ENCODE measurements at places on chromosomes 3 and 15.

- no peak for DNase-seq
These were observed 33.6 kb downstream of the INTS14 start for GRCh38 chr15:65577129-65577996.

DNA sequence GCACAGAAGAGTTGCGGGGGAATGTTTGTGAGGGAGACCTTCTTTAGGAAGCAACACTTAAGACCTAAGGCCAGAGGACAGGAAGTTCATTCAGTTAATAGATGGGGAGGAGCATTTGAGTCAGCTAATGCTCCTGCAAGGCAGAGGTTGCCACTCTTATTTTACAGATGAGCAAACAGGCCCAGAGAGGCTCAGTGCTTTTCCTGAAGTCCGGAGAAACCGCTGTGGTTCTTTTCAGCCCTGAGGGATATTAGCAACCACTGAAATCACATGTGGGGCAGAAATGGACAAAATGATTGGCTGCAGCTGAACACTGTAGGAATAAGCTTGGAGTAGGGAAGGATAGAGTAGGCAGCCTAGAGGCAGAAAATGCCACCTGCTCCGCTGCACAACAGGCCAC is 33.3 kb upstream of the RTP4 start:
- DNase-seq, result no peak

DNA sequence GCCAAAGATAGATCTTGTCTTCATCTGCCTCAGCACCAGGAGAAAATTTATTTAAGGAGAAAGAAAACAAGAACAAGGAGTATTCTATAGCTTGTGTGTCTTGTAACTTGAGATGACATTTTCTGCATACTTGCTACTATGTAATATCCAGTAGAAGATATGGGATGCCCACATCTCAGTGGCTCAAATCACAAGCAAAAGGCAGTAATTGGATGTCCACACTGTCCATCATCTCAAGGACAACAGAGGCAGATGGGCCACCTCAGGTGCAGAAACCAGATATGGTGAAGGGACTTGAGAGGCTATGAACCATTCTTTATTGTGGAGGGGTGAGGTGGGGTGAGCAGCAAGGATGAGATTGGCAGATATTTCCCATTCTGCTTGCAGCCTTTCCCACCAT is 309.0 kb downstream of the GBE1 start:
- DNase-seq, result no peak

DNA sequence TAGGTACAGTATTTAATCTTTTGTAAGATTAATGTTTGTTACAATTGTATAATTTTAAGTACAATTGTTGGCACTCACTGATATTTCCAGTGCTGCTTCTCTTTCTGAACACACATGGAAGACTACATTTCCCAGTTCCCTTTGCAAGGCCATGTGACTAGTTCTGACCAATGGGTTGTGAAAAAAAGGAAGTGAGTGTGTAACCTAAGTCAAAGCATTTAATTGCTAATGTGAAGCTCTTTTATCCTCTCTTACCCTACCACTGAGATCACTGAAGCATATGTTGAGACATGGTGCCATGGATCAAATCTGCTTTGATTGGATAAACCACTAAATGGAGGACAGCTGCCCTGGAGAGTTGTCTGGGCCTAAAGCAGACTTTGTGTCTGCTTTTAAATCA is 83.9 kb upstream of the PLXND1 start:
- DNase-seq, result peak; percentile 39

DNA sequence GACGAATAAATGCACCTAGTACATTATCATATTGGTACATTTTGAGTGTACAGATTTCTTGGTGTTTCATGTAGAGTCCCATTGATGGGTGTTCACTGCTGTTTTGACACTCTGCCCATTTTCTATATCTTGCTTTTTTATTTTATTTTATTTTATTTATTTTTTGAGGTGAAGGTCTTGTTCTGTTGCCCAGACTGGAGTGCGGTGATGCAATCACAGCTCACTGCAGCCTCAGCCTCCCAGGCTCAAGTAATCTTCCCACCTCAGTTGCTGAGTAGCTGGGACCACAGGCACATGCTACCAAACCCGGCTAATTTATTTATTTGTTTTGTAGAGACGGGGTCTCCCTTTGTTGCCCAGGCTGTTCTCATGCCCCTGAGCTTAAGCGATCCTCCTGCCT is 44.2 kb downstream of the DNAJC13 start:
- no peak for DNase-seq

DNA sequence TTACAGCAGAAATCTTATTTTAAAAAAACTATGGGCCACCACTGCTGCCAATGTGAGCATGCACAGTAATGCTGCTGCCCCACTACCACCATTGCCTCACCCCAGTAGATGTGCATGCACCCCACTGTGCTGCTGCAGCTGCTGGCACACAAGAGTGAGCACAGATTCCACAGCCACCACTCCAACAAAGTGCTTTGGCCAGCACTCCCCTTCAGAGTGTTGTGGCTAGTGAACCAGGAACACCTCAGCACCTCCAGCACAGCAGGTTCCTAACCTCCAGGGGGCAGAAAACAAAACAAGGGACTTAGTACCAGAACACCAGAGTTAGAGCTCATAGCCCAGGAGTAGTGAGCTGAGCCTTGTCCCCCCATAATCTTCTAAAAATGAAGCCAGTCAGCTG is 629.6 kb downstream of the PYDC2 start:
- DNase-seq, result no peak

GRCh38 chr3:52865994-52866393 is 31.2 kb upstream of the MUSTN1 start:
- DNase-seq, result no peak

GRCh38 chr15:91921843-91922198 is 68.3 kb downstream of the SLCO3A1 start:
- no peak for DNase-seq

DNA sequence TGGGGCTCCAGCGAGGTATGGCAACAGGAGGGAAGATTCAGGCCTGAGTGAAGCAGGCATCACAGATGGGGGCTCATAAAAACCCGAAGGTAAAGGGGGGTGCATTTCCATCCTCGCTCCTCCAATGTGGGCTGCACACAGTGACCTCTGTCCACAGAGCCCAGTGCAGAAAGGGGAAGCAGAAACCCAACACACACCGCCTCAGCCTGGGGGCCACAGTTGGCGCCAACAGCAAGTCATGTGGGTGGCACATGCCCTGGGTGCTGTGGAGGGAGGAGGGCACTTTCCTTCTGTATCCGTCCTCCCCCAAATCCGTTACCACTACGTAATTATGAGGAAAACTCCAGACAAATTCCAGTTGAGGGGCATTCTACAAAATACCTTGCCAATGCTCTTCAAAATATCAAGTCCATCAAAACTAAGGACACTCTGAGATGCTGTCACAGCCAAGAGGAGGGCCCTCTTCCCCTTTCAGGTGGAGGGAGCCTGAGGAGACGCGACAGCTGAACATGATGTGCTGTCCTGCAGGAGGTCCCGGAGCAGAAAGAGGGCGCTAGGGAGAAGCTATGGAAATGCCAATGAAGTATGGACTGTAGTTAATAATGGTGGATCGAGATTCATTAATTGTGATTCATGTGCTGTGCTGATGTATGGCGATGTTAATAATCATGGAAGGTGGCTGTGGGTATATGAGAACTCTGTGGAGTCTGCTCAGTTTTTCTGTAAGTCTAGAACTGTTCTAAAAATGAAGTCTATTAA is 16.4 kb downstream of the APBA2 start:
- no peak for DNase-seq

GRCh38 chr3:46666453-46666845 is 27.0 kb downstream of the ALS2CL start:
- DNase-seq, result no peak

GRCh38 chr3:157323360-157323759 is 113.3 kb upstream of the PTX3 start:
- no peak for DNase-seq

DNA sequence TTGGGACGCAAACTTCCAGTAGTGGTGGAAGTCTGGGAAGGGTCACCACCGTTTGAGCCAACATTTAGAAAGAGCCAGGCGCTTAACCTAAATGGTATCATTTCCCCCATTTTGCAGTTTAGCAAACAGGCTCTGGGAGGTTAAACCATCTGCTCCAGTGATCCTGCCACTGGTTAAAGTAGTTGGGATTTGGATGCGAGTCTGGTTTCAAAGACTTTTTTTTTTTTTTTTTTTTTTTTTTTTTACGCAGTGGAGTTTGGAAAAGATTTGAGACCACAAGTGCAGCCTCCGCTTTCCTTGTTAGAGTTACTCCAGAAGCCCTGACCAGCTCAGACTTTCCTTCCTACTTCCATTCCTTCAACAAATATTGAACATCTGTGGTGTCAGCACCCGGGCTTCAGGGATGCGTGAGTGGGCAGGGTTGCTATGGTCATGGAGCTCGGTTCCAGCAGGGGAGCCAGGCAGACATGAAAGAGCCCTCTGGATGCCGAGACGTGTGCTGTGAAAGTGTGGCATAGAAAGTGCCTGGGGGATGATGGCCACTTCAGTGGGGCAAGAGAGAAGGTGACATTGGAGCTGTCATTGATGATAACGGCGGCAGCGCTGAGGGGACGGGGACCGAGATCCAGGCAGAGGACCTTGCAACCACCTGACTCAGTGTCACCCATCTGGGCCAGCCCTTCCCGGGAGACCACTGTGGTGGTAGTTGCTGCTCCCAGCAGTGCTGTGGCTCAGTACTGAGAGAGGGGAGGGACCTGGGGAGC is 1.1 kb upstream of the RNU6-1 start:
- no peak for DNase-seq

DNA sequence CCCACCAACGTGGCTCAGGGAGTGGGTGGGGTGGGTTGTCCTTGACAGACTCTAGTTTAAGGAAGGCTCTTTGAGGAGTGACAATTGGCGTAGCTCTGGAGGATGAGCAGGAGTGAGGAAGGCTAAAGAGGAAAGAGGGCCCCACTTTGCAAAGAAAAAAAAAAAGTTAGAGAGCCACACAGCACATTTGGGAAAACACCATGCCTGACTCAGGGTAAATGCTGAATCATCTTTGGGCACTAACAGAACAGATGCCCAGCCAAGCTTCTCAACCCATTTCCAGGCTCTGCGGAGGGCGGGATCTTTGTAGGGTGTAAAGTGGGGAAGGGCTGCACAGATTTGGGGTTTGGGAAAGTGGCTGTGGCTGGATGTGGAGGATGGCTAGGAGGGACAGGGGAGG is 179.1 kb upstream of the RGMA start:
- no peak for DNase-seq

DNA sequence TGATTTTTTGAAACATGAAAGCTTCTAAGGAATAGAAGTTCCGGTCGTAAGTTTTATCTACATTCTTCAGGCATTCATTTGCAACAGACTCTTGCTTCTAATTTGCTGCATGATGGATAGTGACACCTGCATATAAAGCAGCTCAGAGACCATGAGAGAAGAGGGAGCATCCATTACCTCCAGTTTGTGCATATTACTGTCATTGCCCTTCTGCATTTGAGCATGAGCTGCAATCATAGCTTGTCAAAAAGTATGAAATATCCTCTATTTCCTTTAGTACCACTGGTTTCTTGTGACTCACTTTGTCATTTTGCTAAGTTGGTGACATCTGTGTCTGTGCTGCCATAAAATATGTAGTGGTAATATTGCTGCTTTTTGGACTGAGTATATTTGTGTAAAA is 160.1 kb upstream of the STAC start:
- DNase-seq, result no peak

DNA sequence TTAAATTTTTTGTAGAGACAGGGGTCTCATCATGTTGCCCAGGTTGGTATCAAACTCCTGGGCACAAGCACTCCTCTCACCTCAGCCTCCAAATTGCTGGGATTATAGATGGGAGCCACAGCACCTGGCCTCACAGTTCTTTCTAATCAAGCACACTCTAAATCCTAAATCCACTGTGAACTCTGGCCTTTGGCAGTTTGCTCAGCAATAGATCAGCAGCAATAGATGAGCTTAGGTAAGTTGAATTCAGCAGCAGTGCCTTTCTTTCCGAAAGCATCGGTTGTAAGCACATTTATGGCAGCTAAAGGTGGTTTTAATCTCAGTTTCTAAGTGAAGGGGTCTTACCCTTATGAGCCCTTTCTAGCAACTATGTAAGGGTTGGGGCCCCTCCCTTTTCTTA is 16.6 kb downstream of the PDHB start:
- no peak for DNase-seq

GRCh38 chr3:12489832-12490231 is 5.6 kb downstream of the TSEN2 start:
- DNase-seq, result no peak

GRCh38 chr3:151468284-151468917 is 7.5 kb upstream of the IGSF10 start:
- peak; percentile 36 for DNase-seq

DNA sequence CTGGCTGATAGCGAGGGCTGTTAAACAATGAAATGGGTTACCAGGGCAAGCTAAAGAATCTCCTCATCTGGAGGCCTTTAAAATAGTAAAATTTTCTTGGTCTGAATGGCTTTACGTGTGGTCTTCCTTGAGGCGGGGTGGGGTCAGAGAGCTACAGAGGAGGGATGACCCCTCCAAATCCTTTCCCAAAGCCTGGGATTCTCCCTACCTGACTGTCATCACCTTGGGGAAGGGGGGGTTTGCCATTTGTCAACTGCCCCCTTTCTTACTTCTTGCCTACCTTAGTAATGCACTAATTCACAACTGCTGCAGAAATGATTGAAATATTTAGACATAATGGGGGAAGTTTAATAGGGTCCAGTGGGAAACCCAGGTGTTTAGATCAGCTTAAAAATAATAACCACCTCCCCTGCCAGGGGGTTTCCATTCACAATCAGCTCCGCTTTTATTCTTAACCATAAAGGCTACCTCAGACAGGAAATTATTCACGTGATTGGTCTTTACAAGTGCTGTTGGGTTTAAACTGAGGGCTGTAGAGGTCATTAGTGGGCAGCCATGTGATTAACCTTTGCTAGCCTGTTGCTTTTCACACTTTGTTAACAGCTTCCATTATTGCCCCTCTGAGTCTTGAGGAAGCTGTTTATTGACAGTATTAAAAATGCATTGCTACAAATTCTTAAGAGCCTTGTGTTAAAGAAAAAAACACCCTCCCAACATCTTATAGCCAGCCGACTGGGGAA is 276.5 kb upstream of the ATP11B start:
- DNase-seq, result no peak

DNA sequence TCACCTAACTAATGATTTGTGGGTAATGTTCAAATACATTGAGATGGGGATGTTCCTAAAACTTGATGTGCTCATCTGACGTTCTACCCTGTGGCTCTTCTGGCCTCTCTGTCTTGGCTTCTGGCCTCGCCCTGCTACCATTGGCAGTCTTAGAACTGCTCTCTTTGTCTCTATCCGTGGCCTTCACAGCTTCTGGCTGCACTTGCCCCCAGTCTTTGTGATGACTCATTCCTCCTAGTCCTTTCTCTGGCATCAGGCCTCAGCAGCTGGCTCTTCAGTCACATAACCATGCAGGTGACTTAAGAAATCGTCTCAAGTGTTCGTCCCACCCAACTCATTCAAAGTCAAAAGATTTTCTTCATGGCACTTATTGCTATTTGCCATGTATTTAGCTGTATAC is 188.1 kb downstream of the BBX start:
- DNase-seq, result no peak

DNA sequence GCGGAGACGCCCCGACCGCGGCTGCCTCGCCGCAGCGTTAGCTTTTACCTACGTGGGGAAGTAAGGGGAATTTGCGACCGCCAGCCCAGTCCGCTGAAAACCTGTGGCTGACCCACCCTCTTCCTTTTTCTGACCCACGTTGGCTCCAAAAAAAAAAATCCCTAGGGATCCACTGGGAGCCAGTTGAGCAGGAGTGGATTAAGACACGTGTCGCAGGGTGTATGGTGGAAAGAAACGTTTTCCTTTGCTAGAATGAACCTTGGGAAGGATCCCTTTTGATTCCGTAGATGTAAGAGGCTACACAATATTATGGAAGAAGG is 575 bp upstream of the PCYT1A start:
- peak; percentile 13 for DNase-seq

- DNase-seq, result no peak
These were observed 27.0 kb upstream of the VILL start for GRCh38 chr3:37963635-37964034.

- no peak for DNase-seq
These were observed 11.7 kb downstream of the FRMD5 start for GRCh38 chr15:44183363-44183762.
